ENCODE measurements at places on chromosomes 12 and 14.

DNA sequence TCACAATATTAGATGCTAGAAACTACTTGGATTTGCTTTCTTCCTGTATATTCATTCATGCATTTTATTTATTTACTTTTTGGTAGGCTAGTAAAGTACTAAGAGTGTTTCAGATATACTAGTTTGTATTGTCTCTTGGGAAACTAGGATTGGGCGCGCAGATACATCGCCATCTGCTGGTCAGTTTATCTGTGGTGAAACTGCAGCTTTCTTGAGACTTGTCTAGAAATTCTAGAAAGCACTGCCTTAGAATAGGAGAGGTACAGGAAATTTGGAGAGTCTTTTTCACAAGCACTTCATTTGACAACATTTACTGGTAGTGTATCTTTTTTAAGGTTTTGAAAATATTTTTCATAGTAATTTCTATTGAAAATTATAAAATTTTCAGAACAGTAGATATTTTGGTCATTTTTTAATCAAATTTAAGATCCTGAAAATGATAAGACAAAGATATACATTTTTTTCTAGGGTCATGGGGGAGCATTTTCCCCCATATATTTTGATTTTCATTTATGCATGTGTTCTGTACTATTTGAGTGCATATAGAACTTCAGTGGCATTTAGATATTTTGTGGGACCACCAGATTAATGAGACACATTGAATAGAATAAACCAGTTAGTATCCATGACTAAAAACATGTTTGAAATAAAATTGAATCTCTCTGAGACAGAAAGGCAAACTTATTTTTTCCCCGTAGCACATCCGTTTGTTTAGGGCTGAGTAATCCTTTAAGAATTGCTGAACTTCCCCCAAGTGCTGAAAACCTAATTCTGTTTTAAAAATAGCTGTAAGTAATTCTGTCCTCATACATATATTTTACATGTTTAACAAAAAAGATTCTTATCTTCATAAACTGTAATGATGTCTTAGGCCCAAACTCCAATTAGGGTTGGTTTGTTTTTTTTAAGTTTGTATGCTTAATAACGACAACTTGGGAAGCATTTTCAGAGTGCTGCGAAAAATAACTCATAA, 44.5 kb downstream of the SLC38A6 start:
- DNase-seq: peak; percentile 49

DNA sequence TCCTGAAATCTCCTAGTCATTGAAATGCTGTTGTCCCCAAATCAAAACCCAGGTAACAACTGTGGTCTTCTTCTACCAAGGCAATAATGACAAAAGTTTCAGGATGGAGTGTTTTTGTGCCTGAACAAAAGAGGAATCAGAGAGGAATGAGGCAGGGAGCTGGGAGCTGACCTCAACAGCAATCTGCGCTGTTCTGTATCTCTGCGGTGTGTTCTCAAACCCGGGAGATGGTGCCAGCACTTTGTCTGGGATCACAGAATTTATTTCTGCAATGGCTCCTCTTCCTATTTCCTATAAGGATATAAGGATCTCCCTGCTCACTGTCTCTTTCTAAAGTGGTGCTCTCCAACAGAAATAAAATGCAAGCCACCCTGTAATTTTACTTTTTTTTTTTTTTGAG, 449 bp upstream of the GLT8D2 start:
- DNase-seq: no peak

DNA sequence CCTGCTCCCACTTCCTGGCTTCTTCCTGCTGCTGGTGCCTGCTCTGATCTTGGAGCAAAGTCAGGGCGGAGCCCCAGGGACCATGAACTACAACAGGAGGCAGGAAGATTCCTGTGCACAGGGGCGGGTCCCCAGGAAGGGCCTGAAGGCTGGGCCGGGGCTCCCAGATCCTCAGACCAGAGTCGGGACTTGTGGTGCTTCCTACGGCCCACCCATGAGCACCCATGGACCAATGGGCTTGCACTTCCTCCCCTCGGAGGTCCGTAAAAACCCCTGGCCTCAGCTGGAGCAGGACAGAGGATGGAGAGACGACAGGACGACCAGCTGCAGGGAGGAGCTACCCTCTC, 1287.1 kb downstream of the TMEM121 start:
- no peak for DNase-seq

DNA sequence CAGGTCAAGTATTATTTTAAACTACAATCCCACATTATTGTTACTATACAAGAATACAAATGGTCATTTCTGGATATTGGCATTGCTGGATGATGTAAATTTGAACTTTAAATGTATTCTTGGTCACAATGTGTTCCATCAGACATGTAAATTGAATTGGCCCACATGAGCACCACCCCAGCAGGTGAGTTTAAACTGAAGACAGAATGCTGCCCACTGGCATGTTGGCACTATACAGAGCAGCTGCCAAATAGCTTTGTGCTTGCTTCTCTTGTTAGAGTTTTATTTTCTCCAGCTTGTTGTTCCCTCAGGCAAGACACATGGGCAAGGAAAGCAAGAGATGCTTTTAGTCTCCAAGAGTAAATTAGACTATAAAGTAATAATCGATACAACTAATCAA, 98.6 kb downstream of the C12orf50 start:
- no peak for DNase-seq

- no peak for DNase-seq
Observed at GRCh38 chr12:72006766-72007165, 68.1 kb downstream of the TPH2 start.

- DNase-seq: no peak
Observed at GRCh38 chr14:29064305-29064900, 297.8 kb downstream of the FOXG1 start.

All from BE2C (cell line).